Small intestine (tissue), 16 donors: ENCODE measurements at places on chromosomes 16 and 17. TPM values are rescaled to one million over a fixed set of nuclear protein-coding genes. Genes with fewer than 3 reads are reported as not detected.

Gene ABCA8
- polyA plus RNA-seq, result 1.9 TPM

Gene NXN
- 8.0 TPM for polyA plus RNA-seq

Gene RNF112
- 1.7 TPM for polyA plus RNA-seq

Gene CD300E
- polyA plus RNA-seq, result 0.04 TPM

Gene TBC1D3
- not detected for polyA plus RNA-seq

Gene PLLP
- polyA plus RNA-seq, result 141 TPM

Gene SPAG5
- 37.3 TPM for polyA plus RNA-seq

Gene SMARCD2
- 95.3 TPM for polyA plus RNA-seq

- H3K4me1 ChIP-seq, result peaks cover 10% of the 10 kb centered on the region
- peak; percentile 90 for DNase-seq
- H3K27ac ChIP-seq, result peak within 1 kb of the TSS; percentile 94
- H3K36me3 ChIP-seq, result peaks cover 3% of the 10 kb centered on the region
- no peak within 1 kb of the TSS for H3K4me3 ChIP-seq
Observed at GRCh38 chr16:82034981-82035612, at the start of gene HSD17B2. Gene HSD17B2, plus strand, starts transcription at chr16:82035253. Its CDS starts 172 bp downstream, at chr16:82035425.

DNA sequence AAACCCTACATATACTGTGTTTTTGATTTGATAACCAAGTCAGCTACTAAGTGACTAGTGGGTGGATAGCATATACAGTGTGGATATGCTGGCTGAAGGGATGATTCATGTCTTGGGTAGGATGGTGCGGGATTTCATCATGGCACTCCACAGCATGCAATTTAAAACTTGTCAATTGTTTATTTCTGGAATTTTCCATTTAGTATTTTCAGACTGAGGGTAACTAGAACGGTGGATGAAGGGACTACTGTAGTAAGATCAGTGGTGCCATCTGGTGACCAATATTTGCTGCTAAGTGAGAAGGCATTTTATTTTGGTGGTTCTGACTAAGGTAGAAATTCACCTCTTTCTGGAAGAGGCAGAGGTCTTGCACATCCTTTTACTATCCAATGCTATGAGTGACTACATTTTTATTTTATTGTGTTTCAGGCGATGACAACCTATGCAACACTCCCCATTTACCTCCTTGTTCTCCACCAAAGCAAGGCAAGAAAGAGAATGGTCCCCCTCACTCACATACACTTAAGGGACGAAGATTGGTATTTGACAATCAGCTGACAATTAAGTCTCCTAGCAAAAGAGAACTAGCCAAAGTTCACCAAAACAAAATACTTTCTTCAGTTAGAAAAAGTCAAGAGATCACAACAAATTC is 3.1 kb downstream of the CDC6 start:
- no peaks in the 10 kb centered on the region for H3K27me3 ChIP-seq
- no peaks in the 10 kb centered on the region for H3K36me3 ChIP-seq
- H3K4me1 ChIP-seq, result peaks cover 2% of the 10 kb centered on the region

DNA sequence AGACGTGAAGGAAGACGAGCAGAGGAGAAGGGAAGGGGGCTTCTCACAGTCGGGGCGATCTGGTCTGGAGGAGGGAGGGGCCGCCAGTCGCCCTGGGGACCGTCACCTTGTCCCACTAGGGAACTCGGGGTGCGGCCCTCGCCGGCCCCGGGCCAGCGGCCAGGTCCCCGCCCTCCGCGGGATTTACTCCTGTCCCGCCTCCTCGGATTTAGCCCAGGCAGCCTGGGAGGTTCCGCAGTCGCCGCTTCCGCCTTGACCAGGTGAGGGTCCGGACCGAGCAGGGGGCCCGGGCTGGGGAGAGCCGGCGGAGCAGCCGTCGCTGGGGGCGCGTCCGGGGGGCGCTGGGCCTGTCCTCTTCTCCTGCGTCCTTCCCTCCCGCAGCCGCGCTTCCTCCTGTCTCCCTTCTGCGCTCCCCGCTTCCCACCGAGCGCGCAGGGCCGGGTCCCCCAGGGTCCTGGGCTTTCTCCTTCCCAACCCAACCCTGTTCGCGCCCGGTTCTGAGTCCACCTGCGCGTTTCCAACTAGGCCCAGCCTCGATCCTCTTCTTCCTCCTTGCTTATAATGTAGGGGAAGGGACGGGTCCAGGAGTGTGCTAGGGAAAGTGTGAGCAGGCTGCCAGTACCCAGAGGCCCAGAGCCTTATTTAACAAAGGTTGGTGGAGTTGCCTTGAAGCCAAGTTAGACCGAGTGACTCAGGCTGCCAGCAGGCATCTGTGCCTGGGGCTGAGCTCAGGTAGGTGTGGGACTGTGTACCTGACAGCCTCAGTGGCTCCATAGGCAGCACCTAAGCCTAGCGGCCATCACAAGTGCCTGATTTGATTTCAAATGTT is at the start of gene TNK1:
Gene TNK1, plus strand, starts transcription at position 235 of the 829 bp plus-strand sequence. CDS start 1,838 bp downstream, outside the sequence.
- no peaks in the 10 kb centered on the region for H3K36me3 ChIP-seq
- H3K27me3 ChIP-seq, result peaks cover 21% of the 10 kb centered on the region
- peak; percentile 78 for DNase-seq
- H3K4me1 ChIP-seq, result peaks cover 22% of the 10 kb centered on the region
- peak within 1 kb of the TSS; percentile 40 for H3K27ac ChIP-seq

GRCh38 chr17:77444628-77444983 is 303.8 kb downstream of the SEC14L1 start:
- no peak for DNase-seq
- no peaks in the 10 kb centered on the region for H3K27me3 ChIP-seq
- H3K36me3 ChIP-seq, result no peaks in the 10 kb centered on the region
- peak overlapping the region; percentile 87 for H3K27ac ChIP-seq

DNA sequence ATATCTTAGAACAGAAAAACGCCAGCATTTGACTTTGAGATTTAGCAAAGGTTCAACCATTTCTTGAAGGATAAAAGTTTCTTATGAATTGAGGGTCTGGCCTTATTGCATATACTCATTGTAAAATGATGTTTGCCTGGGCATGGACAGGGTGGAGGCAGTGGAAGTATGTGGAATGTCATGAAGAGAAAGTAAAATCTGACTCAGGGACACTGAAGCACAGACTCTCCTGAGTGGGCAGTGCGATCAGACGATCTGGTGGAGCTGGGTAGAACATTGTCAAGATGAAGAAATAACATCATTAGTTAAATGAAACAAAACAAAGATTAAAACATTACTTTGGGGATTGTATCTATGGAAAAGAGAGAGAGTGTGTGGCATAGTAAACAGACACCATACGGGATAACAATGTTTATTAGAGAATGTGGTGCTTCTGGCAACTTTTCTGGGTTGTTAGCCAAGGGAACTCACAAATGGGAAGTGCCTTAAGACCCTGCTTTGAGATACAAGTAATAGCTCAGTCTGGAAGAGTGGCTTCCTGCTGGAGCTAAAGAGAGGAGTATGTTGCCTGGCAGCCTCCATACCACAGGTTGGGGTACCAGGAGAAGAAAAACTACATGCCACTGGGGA is 4.4 kb downstream of the MAP3K3 start:
- no peak overlapping the region for H3K27ac ChIP-seq
- no peak overlapping the region for H3K4me3 ChIP-seq
- no peaks in the 10 kb centered on the region for H3K36me3 ChIP-seq
- no peak for DNase-seq

- no peak overlapping the region for H3K4me3 ChIP-seq
- H3K4me1 ChIP-seq, result peaks cover 2% of the 10 kb centered on the region
- H3K27me3 ChIP-seq, result no peaks in the 10 kb centered on the region
- no peak overlapping the region for H3K27ac ChIP-seq
- peak; percentile 60 for DNase-seq
- H3K36me3 ChIP-seq, result no peaks in the 10 kb centered on the region
Observed at GRCh38 chr16:81996664-81997509, 14.4 kb downstream of the SDR42E1 start.

GRCh38 chr17:54007855-54008254 is 185.1 kb downstream of the KIF2B start:
- no peaks in the 10 kb centered on the region for H3K4me1 ChIP-seq
- H3K27ac ChIP-seq, result no peak overlapping the region
- DNase-seq, result no peak

- H3K4me3 ChIP-seq, result no peak overlapping the region
- no peak overlapping the region for H3K27ac ChIP-seq
- H3K36me3 ChIP-seq, result no peaks in the 10 kb centered on the region
- H3K27me3 ChIP-seq, result no peaks in the 10 kb centered on the region
- no peak for DNase-seq
Observed at GRCh38 chr16:83205896-83206295, 579.1 kb downstream of the CDH13 start.

GRCh38 chr17:31841850-31842194 is 17.2 kb downstream of the COPRS start:
- H3K27me3 ChIP-seq, result no peaks in the 10 kb centered on the region
- no peak overlapping the region for H3K27ac ChIP-seq
- H3K36me3 ChIP-seq, result no peaks in the 10 kb centered on the region
- peak overlapping the region; percentile 4 for H3K4me3 ChIP-seq
- DNase-seq, result peak; percentile 54
